ENCODE measurements at places on chromosomes 2 and 18.
A peak's percentile ranks its signal among the peaks of the same experiment; 100 is the strongest.

- no peak for DNase-seq
Measured at GRCh38 chr2:218975060-218975777, 9.8 kb downstream of the FEV start.

- DNase-seq = no peak
Measured at GRCh38 chr2:193843675-193844074, 1648.9 kb upstream of the TMEFF2 start.

GRCh38 chr2:20702563-20702962, 35.6 kb downstream of the GDF7 start:
- no peak for DNase-seq

DNA sequence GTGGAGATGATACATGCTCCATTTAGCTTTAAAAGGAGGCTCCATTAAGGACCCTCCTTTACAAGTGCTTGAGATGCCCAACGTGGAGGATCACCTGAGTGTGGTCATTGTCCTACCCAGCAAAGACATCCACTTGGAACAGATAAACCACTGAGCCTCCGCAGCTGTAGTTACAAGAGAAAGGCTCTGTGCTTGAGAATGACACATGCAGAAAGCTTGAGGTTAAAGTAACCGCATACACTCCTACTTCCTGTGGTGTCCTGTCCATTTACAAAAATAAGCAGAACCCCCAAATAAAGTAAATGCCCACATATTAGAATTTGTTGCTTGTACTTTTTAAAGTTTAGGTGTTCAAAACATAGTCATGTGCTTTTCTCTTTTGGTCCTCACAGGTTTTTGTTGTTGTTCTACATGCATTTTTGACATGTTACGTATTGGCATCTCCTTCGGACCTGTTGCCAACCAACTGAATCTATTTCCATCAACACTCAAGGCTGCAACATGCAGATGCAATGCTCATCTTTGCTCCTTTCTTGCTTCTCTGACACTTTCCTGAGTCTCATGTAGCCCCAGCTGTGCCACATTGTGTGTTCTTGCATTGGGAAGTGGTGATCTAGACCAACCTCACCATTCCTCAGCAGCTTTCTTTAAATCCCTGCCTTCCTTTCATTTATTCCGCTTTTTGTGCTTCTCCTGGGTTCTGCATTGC, 56.0 kb downstream of the SERPINB7 start:
- DNase-seq = no peak

DNA sequence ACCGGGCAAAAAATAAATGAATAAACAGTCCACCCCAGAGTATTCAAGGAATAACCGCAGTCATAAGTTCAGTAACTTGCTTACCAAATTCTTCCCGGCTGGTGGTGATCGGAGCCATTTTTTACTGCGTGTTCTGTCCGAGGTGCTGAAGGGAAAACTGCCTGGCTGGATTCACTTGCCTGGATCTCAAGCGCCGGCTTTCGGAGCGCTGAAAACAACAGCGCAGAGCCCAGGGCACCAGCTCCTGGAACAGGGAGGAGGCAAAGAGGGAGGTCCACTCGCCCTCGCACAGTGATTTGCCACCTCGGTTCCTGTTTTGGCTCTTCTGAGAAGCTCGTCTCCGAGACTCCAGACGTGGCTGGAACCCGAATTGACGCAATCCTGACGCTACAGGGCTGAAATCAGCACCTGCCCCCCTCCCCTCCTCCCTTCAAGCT, at the start of gene SYT4:
SYT4 (minus strand) TSS at position 327 of the 437 bp plus-strand sequence; CDS start at position 118, 209 bp downstream.
- DNase-seq = peak; percentile 86

- DNase-seq = no peak
Measured at GRCh38 chr2:74373985-74374384, 6.1 kb downstream of the DCTN1 start.

DNA sequence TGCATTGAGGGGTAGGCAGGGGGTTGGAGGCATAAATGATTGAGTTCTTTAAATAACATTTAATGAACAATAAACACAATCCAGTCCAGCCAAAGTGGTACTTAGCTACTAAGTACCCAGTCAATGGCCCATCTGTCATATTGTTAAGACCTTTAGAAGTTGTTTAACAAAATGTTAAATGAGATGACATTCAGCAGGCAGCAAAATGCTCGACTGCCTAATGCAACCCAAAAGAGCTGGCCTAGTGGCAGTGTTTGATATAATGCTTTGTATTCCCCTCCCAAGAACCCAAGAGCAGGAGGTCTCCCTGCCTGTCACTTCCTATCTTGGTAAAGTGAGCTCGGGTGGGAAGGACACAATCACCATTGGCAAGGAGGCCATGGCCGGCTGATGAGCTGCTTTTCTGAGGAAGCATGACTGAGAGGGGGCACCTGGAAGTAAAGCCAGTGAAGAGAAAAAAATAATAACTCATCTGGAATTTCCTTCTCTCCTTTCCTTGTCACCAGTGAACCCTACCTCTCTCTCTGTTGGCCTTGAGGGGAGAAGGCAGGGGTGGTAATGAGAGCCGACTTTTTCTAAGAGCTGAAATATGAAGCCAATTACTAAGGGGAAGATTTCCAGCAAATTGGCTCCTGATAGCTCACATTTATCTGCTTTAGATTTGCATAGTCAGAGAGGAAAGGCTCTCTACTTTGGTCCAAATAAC, 140.6 kb downstream of the C1D start:
- DNase-seq = peak; percentile 73

DNA sequence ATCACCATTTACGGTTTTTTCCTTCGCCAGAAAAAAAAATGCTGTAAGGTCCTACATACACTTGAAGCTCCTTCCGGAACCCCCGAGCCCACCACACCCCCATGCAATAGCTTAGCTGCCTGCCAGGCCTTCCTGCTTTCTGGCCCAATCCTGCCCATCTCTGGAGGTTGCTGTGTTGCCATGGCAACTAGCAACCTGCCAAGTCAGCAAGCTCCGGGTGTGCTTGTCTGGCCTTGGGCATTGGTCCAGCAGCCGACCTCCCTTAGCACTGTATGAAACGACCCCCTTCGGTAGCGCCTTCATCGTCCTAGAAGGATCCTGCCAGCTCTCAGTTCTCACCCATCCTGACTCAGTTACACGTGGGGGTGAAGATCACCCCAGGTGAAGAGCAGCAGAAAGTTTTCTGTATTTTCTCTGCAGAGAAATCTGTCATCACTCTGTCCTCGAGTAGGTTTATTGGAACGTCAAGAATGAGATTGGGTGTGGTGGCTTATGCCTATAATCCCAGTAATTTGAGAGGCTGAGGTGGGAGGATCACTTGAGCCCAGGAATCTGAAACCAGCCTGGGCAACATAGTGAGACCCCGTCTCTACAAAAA, 47.4 kb upstream of the MTCL1 start:
- peak; percentile 59 for DNase-seq

GRCh38 chr2:135963841-135964240, 21.6 kb downstream of the DARS1 start:
- DNase-seq = no peak

DNA sequence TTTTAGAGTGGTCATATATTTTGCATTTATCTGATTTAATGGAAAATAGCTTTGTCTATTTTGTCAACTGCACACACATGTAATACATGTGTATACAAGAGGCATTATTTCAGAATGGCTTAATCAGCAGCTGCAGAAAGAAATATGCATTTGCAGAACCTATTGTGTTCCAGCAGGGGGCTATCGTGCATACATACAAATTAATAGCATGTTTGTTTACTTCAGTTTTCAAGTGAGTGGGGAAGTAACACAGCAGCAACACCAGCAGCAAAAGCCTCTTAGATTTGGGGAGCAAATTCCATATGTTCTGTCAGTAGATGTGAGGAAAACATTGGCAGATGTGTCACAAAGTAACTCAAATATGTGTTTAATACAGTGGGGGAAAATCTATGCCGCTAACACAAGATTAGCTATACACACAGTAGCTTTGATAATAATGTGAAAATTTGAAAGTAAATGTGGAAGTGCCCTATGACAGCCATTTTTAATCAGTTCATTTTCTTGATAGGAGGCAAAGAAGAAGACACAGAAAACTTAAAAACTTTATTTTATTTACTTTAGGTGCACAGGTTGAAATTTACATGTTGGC, 218.1 kb downstream of the WDR7 start:
- peak; percentile 36 for DNase-seq

DNA sequence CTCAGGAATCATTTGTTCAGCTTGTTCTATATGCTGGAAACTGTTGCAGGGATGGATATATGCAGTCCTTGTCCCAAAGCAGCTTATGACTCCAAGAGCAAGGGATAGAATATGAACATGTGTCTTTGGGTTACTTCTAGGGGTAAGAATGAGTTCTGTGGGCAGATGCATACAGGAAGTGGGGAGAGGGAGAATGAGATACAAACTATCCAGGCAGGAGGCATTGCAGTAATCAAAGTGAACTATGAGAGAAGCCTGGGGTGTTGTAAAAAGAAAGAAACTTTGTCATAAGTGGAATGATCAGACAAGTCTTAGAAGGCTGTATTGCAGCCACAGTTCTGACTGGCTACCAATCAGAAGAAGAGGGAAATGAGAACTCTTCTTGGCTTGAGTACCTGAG, 44.8 kb upstream of the RAB6D start:
- no peak for DNase-seq

DNA sequence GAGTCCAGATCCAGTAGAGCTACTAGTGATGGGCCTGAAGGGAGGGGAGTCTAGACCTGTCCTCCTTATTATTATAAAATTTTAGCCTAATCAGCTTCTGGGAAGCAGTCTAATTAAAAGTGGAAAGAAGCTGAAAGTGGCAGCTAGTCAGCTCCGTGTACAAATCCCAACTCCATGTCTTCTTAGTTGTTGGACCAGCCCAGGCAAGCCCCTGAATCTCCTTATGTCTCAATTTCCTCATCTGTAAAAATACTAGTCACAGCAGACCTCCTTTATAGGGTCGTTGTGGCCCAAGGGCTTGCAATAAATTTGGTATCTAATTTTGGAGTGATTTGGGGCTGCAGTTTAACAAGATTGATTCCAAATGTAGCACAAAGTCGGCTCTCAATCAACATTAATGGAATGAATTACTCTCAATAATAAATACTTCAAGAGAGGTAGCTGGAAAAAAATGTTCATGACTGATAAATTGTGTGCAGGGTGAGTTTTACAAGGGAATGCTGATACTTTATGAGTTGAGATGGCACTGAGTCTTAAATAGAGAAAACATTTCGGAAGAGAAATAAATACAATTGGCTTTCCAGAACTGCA, 118.3 kb upstream of the NDUFV2 start:
- no peak for DNase-seq

GRCh38 chr18:79465392-79465991, 69.8 kb downstream of the NFATC1 start:
- DNase-seq = no peak

- no peak for DNase-seq
Measured at GRCh38 chr2:227153758-227154486, 10.1 kb downstream of the COL4A4 start.

GRCh38 chr2:108591163-108591562, 56.9 kb downstream of the LIMS1 start:
- DNase-seq = no peak

DNA sequence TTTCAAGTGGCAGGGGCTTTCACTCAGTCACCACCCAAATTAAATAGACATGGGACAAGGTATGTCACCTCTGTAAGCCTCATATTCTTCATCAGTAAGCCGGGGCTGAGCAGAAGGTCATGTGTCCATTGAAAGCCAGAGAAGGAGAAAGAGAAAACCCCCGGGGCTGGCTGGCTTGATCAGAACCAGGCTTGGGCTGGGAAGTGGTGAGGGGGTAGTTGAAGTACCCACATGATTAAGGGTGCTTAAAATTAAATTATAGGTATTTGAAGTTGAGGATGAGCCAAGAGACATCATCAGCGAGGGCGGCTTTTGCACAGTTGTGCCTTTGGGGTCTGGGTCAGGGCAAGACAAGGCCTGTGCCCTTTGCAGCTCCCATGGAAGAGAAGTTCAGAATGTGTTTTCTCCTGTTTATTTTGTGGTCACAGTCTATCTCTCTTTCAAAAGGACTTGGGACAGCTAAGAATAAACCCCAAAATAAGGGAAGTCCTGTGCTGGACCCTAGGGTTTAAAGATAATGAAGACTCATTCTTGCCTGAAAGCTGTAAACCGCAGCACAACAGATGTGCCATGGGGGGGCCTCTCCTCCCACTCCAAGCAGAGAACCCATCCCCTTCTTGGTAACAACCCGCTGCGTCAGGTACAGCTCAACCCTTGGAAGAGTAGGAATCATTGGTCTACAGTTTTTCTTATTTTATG, 10.7 kb downstream of the DBI start:
- DNase-seq = no peak

DNA sequence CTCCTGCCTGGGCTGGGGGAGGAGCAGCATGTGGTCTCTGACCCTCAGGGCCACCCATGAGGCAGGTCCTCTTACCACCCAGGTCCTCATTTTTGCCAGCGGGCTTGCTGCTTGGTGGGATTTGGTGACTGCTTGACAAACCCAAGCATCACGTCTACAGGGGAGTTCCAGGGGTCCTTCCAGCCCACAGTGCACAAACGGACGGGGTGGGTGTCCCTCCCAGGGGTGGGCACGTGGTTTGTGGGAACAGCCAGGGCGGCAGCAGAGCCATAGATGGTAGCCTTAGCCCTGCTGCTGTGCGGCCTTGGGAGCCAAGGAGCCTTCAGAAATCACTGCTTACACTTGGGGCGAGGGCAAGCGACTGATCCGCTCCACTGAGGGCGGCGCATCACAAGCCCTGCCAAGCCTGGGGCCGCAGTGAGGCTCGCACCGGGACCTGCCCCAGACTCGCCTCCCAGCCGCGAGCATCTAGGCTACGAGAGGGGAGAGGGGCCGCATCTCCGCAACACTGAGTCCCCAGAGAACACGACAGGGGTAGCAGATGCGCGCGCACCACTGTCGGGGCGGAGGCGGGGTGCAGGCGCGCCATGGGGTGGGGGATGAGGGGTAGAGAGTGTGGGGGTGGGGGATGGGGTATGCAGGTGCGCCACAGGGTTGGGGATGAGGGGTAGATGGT, 36.9 kb downstream of the SNED1 start:
- no peak for DNase-seq

DNA sequence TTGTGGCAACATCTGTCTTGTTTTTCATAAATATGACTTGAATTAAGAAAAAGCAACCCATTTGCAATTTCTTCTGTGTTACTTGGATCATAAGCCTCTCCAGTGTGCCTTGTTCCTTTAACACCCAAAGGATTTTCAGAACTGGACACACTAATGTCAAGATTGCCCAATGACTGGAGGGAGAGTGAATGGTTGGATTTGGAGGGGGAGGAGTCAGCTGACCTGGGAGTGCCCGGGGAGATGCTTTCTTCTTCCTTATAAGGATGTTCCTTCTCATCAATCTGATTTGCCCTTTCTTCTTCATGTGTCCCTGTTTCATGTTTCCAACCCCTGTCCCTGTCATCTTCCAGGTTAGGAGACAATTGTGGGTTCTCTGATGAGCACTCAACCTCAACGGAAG, 48.8 kb downstream of the ALPK2 start:
- DNase-seq = no peak

DNA sequence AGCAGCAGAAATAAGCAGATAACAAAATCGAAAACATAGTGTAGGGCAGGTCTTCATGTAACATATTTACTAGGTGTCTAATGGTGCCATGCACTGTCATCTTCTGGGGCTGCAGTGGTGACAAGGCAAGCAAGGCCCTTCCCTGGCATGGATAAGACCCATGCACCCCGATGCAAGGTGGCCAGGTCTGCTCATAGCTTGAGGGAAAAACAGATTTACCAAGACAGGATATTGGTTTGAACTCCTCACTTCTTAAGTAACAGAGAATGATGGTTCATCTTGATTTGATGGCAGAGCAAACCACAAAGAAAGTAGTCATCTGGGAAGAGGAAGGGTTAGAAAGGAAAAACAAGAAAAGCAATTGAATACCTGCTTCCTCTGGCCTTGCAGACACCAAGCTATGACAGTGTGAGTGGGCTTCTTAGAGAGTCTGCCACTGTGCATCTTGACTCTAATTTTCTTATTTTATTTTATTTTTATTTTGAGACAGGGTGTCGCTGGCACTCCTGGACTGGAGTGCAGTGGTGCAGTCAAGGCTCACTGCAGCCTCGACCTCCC, 35.8 kb upstream of the EML6 start:
- DNase-seq = no peak
